ENCODE measurements at places on chromosomes 12 and 14. TPM values are rescaled to one million over a fixed set of nuclear protein-coding genes. Genes with fewer than 3 reads are reported as not detected.

The LHX5 gene
- not detected for total RNA-seq

DNA sequence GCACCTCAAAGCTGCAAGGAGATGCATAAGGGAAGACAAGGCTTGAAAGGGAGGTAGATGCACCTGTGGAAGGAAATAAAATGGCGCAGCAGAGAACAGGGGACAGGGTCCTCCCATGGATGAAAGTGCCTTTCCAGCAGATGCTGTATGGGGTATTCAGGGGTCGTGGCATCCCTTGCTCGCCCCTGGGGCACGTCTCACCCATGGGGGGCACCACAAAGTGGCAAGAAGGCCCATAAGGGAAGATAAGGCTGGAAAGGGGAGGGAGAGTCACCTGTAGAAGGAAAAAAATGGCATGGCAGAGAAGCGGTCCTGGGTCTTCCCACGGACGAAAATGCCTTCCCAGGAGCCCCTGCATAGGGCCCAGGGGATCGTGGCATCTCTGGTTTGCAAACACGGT, 265.1 kb downstream of the ALG10 start:
- no peak for DNase-seq

GRCh38 chr12:111270239-111270638, 98.7 kb downstream of the PHETA1 start:
- DNase-seq: no peak

GRCh38 chr12:52663420-52663819, 11.4 kb upstream of the KRT2 start:
- DNase-seq: no peak

- no peak for DNase-seq
Measured at GRCh38 chr14:67482231-67483164, 6.0 kb downstream of the TMEM229B start.

Data from Panc1 (cell line).